Right ventricle myocardium superior (tissue), 1 donor: ENCODE measurements at places on chromosomes 5 and 9. TPM values are rescaled to one million over a fixed set of nuclear protein-coding genes. Genes with fewer than 3 reads are reported as not detected.

DNA sequence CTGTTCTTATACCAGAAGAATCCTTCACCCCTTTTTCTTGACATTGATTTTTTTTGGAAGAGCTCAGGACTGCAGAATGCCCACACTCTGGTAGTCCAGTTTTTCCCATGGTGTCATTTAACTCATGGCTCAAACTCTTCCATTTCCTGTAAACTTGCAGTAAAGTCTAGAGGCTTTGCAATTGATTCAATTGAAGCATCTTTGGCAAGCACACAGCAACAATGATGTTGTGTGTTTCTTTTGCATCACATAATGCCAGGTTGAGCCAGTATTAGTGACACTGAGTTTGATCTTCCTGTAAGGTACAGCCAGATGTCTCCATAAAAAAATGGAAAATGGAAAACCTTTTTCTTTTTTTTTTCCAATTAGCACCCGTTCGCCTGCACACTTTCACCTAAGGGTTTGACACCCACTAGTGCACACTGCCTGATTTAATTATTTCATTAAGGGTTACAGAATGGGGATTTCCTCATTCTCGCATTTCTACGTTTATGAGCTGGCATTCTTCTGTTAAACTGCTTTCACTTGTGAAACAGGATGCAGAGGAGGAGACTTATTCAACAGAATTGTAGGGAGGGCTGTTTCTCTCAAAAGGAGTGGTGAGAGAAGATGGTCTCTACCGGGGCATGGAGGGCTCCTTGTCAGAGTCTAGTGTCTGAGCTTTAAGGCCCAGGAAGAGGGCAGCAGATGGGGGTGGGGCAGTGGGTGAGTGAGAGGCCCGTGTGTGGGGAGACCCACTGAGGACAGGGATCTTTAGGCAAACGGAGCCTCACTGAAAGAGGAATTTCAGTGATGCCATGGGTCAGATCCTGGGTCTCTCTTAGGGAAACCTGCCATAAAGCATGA is 2.2 kb upstream of the S1PR3 start:
- DNase-seq, result no peak

DIRAS2 gene
- total RNA-seq, result not detected

- DNase-seq, result no peak
Measured at GRCh38 chr9:882416-882924, 41.0 kb downstream of the DMRT1 start.

- DNase-seq, result no peak
Measured at GRCh38 chr5:55484531-55484930, 50.2 kb downstream of the PLPP1 start.

DNA sequence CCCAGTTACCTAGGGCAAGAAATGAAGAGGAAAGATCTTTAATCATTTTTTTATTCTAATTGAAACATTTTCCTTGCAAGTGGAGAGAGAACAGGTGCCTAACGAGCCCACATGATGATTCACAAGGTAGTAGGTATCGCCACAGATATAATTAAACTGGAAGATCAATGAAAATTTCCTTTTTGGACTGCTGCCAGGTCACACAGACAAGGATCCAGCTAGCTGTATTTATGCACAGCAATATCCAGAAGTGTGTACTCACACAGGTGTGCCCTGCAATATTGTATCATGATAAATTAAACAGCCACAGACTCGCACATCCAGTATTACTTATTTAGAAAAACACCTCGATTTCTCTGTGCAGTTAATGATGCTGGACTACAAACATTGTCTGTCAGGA is 294.0 kb upstream of the SMARCA2 start:
- no peak for DNase-seq
